ENCODE measurements at places on chromosomes 1 and 21.

DNA sequence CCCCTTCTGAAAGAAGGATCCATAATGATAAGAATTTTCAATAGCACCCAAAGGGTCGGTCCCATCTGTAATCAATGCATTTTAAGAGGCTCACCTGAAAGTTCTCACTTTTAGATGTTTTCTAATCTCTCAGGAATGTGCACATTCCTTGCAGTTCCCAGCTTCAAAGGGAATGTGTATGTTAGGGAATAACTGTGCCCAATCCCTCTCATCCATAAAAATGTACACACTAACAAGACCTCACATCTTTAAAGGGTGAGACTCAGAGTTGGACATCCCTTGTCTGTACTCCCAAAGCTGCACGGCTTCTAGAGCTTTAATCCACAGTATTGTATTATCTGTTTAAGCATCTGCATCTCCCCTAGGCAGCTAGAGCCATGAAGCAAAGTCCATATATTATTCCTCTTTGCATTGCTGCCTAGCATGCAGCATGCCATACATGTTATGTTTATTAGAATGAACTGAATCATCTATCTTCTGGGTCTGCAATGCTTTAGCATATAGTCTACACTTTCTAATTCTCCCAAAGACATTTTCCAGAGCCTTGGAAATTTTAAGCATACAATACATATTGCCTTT is 9.3 kb upstream of the CCN1 start:
- no peak for DNase-seq

DNA sequence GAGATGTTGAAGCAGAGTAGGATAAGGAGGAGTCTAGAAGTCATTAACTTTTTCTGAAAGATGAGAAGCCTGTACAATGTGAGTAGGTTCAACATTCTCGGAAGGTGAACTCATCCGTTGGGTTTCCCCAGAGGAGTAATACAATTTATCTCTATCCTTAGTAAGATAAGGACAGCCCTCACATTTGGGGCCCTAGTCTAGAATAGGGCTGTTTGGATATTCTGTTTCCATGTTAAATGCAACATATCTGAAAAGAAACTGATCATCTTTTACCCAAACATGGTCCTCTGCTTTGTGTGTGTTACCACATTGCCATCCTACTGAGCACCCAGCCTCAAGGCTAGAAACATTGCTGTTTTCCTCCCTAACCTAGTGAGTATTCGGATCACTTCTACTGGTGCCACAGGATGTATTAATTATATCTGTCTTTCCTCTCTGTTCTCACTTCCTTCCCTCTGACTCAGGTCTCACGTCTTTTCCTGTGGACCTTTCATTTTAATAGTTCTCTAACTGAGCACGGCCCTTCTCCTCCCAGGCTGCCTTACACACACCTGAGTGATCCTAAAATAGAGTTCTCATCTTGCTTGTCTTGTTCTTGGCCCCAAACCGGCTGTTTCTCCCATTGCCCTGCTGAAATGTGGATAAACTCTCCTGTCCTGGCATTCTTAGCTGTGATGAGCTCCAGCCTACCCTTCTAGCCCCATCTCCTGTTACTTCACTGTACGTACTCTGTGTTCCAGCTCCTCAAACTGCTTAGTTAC is 91.7 kb downstream of the CDC14A start:
- peak; percentile 67 for DNase-seq

DNA sequence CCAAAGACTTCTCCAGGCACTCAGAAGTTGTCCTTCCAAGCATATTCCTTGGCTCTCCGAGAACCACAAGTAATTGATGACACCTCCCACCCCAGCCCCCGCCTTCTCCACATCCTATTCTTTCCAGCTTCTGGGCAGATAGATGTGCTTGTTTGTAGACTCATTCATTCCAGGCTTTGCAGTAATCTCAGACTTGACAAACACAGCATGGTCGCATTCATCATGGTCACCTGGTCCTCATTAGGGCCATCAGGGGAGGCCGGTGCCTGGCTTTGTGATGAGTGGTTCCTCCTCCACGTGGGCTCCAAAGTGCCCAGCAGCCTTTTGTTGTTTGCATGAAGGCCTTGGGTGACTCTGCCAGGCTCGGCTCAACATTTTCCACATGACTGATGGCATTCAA is 28.5 kb upstream of the KCNE2 start:
- no peak for DNase-seq

DNA sequence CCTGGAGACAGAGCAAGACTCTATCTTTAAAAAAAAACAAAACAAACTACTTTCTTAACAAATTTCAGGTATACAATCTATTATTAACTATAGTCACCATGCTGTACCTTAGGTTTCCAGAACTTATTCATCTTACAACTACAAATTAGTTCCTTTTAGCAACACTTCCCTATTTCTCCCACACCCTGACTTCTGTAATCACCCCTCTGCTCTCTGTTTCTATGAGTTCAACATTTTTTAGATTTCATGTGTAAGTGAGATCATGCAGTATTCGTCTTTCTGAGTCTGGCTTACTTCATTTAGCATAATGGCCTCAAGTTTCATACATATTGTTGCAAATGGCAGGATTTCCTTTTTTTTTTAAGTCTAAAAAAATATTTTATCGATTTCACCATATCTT is 77.9 kb upstream of the LPGAT1 start:
- DNase-seq = no peak

DNA sequence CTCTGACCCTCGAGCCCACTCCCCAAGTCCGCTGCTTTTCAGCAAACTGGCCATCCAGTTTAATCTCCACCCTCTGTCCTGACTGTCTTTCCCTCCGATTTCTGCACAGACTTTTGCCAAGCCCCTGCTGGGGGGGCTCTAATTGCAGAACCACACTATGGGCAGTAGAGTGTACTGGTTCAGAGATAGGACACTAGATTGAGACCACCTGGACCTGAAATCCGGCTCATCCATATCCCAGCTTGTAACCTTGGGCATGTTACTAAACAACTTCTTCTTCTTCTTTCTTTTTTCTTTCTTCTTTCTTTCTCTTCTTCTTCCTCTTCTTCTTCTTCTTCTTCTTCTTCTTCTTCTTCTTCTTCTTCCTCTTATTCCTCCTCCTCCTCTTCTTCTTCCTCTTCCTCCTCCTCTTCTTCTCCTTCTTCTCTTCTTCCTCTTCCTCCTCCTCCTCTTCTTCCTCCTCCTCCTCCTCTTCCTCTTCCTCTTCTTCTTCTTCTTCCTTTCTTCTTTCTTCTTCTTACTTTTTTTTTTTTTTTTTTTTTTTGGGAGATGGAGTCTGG is 7.7 kb downstream of the LRRC71 start:
- DNase-seq = no peak

DNA sequence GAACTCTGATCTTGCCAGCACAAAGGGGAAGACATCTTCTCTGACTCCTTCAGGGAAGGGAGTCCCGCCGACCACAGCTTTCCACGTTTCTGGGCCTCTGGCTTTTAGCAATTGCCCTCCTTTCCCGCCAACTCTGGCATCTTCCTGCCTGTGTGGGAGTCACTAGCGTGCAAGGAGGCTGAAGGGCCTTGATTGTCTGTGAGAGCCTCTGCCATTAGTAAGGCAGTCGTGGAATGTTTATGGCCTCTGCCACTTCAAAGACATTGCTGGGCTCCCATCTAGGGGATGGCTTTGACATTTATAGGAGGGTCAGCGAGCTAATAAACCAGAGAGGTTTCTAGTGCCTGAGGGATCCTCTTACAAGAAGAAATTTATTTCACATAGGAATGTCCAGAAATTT is 14.3 kb upstream of the PROK1 start:
- no peak for DNase-seq

DNA sequence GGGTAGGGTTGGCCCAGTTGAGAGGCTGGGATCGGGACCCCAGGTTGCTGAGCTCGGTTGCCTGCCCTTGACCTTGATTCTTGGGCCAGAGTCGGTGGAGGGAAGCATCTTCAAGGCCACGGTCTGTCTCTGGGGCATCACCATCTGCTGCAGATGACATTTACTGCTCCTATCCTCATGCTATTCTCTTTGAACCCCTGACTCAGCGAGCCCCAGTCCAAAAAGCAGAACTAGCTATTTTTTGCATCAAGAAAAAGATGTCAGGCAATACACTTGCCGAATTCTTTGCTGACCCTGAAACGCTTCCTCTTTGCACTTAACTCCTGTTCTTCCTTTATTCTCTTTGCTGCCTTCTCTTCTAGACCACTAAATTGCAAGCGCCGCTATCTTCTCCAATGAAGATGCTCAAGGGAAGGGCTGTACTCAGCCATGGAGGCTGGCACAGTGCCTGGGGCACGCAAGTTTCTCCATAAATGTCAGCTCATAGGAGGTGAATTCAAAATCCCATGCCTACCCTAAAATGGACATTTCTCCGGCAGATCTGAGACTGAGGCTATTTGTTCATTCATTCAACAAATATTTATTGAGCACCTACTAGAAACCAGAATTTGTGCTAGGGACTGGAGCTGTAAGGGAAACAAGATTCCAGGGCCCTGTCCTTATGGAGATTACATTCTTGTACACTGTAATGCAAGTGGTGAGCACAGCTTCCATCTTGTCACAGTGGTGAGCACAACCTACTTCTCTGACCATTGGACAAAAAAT is 20.5 kb upstream of the CAPZB start:
- no peak for DNase-seq

DNA sequence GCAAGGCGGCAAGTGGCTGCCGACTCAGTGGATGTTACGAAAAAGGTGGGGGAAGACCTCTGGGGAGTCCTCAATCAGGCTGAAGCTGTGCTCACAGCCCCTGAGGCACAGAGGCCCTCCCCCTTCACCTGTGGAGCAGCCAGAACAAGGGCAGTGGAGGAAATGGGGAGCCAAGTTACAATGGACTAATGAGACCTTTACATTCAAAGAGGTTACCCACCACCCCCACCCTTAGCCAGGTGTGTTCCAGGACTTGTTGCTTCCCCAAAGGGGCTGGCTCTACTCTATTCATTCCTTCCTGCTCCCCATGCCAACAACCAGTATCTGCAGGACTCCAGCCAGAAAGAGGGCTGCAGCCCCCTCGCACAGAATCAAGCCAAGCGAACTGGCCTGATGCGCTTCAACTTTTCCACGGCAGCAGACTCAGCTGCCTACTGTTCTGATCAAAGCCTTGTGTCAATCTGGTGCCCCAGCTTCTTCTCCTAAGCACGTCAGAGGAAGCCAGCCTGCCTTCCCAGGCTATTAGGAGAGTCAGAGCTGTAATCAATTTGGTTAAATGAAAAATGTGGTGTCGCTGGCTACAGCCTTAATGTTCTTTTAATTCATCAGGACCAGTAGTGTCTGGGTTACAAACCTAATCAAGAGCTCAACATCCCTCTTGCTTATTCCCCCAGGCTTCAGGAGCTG is 1.8 kb upstream of the SYT2 start:
- no peak for DNase-seq

DNA sequence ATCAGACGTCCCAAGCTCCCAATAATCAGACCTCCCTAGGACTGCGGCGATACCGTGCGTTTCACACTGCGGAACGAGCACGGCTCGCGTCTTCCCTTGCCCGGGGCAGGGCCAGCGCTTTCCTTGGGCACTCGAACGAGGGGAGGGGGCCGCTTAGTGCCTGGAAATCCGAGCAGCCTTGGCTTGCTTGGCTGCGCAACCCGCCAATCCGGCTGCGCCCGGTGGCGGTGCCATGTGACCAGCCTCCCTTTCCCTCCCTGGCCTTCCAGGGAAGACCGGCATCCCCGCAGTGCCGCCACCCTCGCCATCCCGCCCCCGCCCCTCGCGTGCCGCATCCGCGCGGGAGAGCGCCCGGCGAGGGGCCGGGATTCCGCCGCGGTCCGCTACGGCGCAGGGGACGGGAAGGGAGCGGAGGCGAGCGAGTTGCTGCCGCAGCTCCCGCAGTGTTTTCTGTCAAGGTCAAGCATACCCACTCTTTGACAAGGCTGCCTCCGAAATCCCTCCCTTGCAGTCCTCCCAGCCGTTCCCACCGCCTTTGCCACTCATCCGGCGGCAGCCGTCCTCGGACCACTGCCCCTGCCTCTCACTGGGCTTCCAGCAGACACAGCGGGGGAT is 8.3 kb upstream of the RNF19B start:
- peak; percentile 39 for DNase-seq

DNA sequence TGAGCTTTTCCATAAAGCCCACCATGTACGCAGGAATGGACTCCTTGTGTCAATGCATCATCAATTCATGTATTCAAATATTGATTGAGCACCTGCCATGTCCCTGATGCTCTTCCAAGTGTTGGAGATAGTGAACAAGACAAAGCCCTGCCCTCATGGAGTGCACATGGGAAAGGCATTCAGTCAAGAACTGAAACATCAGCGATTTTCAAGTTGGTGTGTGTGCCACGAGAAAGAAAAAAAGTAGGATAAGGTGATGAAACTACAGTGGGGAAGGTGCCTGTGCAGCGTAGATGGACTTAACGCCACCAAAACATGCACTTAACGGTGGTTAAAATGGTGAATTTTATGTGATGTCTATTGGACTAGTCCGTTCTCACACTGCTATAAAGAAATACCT is 432.7 kb upstream of the VAMP3 start:
- DNase-seq = no peak

DNA sequence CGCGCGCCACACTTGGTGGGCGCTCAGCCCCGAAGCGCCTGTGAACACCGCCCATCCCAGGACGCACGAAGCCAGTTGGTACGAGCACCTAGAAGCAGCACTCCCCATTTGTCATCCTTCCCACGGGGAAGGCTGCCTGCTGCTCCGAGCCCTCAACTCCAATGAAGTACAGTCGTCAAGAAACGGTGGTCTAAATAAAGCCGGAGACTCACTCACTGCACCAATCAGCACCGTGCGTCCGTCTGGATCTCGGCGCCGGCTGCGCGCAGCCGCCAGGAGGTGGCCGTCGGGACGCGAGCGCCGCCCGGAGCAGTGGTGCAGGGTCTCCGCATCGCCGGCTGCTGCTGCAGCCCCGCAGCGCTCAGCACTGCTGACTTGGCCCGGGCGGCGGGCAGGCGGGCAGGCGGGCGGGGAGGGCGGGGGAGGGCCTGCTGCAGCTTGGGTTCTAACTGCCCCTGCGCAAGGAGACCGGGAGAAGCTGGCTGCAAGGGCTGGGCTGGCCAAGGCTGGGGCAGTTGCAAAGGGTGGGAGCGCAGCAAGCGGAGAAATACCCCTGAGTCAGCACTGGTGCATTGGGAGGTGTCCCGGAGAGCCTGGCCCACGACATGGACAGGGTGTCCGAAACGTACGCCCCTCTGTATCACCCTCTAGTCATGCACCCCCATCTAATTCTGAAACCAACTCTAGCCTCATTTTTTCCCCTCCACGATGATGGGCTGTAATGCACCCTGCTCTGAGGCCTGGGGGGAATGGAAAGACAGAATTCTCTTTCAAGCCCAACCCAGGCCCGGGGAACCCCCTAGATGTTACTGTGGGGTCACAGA is 35.8 kb upstream of the H6PD start:
- DNase-seq = peak; percentile 76

DNA sequence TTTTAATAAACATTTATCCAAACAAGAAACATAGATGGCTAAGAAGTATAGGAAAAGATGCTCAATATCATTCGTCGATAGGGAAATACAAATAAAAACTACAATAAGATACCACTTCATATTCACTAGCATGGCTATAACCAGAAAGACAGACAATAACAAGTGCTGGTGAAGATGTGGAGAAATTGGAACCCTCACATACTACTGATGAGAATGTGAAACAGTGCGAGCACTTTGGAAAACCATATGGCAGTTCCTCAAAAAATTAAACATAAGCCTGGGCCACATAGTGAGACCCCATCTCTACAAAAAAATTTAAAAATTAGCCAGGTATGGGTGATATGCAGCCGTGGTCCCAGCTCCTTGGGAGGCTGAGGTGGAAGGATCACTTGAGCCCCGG is 9.1 kb upstream of the TMEM54 start:
- no peak for DNase-seq

GRCh38 chr1:184193451-184193850 is 141.9 kb downstream of the TSEN15 start:
- DNase-seq = no peak

All from choroid plexus epithelial cell (primary cell).